ENCODE measurements at places on chromosomes 1 and 21.

DNA sequence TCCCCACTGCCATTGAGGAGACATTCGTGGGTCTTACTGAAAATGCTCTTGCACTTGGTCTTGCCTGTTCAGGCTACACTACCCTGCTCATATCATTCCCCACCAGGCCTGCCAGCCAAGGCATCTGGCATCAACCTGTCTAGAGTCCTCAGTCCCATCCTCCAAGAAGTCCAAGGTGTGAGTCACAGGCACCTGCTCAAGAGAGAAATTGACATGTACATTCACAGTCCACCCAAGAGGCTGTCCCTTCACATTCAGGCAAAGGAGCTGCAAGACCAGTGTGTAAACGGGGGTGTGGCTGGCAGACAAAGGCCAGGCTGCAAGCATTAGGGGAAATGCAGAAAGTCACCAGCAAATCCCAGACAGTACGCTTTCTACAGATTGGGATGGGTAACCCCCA is 13.1 kb upstream of the PLA2G2C start:
- peaks cover 22% of the 10 kb centered on the region for H3K4me1 ChIP-seq
- DNase-seq: no peak
- H3K27ac ChIP-seq: no peak overlapping the region
- peaks cover under 1% of the 10 kb centered on the region for H3K27me3 ChIP-seq
- H3K36me3 ChIP-seq: no peaks in the 10 kb centered on the region

DNA sequence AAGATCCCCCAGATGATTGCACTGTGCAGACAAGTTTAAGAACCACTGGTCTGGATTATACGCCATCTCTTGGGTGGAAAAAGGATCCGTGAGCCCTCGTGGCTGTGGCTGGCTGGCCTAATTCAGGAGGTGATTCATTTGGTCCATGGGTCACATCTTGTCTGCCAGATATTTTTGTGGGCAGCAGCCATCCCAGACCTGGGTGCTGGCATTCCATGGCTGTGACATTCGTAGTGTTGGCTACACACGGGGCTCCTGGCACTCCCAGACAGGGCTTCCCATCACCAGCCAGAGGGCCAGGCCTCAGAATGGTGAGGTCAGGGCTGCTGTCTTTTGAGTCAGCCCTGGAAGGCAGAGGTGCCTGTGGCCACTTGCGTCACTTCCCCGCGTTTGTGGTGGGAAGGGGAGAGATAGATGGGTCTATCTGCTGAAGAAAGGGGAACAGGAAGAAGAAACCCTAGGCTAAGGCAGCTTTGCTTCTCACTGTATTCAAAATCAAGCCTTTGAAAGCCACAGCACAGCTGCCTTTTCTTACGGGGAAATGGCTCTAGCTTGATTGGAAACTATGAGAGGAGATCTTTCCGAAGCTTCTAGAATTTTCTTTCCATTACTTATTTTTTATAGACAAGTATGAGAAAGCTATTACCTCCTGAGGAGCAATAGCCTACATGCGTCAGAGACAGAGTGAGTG is 32.4 kb downstream of the EIF2D start:
- no peak for DNase-seq
- H3K27ac ChIP-seq: no peak overlapping the region
- H3K27me3 ChIP-seq: no peaks in the 10 kb centered on the region

DNA sequence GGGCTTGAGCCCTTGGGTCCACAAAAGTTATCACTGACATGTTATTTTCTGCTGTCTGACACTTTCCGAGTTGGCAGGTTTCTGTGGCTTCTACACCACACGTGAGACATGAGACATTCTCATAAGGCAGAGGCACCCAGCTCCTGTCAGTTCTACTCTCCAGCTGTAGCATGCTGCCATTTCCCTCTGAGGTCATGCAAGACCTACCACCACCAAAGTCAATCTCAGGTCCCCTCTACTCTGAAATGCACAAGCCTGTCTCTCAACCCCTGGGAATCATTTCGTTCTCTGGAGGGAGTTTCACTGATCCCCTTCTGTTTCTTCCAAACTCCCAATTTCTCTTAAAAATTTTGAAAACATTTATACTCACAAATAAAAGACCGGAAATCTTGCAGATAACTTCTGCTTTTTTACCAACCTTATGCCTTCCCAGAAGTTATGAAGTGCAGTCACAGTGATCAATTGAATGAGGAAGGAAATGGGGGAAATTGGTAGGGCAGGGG is 39.5 kb upstream of the CR2 start:
- H3K27ac ChIP-seq: no peak overlapping the region
- no peak for DNase-seq
- H3K4me1 ChIP-seq: peaks cover 3% of the 10 kb centered on the region
- no peak overlapping the region for H3K4me3 ChIP-seq

- no peak overlapping the region for H3K4me3 ChIP-seq
- H3K36me3 ChIP-seq: peaks cover 6% of the 10 kb centered on the region
These were observed 20.4 kb upstream of the AK2 start for GRCh38 chr1:33057095-33057494.

DNA sequence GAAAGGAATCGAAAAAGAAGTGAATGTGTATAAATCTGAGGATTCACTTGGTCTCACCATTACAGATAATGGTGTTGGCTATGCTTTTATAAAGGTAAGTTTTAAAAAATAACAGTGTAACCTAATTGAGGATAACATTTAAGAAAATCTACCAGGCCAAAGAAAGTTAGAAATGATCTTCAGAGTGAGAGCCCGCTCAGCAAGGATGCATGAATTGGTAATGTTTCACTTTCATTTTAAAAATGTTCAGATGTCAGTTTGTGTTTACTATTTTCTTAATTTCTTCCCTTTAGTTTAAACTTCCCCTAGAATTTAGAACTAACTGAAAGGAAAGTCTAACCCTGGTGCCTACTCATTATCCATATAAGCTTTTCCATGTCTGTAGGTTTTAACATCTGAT is 35.0 kb downstream of the GIPC2 start:
- no peaks in the 10 kb centered on the region for H3K27me3 ChIP-seq
- H3K36me3 ChIP-seq: peaks cover 5% of the 10 kb centered on the region
- no peak for DNase-seq
- no peak overlapping the region for H3K27ac ChIP-seq
- H3K4me1 ChIP-seq: peaks cover 13% of the 10 kb centered on the region
- no peak overlapping the region for H3K4me3 ChIP-seq

DNA sequence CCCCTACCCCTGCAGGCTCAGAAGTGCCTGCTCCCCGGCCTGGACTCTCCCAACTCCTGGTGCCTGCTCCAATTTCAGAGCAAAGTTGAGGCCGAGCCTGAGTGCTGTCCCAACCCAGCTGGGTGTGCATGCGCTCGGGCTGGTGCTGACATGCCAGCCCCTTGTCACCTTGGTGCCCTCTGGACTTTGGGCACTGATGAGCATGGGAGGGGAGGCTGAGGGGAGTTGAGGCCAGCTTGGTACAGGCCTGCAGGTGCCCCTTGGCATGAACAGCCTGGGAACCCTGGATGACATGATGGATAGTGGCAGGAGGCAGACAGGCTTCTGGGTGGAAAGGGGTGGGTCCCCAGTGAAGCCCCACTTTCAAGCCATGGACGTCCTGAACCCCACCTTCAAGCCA is 366.1 kb upstream of the NEGR1 start:
- H3K4me3 ChIP-seq: no peak overlapping the region
- no peaks in the 10 kb centered on the region for H3K36me3 ChIP-seq
- H3K27ac ChIP-seq: no peak overlapping the region
- no peaks in the 10 kb centered on the region for H3K27me3 ChIP-seq
- H3K4me1 ChIP-seq: peaks cover 5% of the 10 kb centered on the region

GRCh38 chr1:227449051-227449450 is 114.3 kb upstream of the ZNF678 start:
- no peaks in the 10 kb centered on the region for H3K36me3 ChIP-seq
- H3K4me3 ChIP-seq: no peak overlapping the region
- H3K27ac ChIP-seq: no peak overlapping the region
- peaks cover 4% of the 10 kb centered on the region for H3K4me1 ChIP-seq

DNA sequence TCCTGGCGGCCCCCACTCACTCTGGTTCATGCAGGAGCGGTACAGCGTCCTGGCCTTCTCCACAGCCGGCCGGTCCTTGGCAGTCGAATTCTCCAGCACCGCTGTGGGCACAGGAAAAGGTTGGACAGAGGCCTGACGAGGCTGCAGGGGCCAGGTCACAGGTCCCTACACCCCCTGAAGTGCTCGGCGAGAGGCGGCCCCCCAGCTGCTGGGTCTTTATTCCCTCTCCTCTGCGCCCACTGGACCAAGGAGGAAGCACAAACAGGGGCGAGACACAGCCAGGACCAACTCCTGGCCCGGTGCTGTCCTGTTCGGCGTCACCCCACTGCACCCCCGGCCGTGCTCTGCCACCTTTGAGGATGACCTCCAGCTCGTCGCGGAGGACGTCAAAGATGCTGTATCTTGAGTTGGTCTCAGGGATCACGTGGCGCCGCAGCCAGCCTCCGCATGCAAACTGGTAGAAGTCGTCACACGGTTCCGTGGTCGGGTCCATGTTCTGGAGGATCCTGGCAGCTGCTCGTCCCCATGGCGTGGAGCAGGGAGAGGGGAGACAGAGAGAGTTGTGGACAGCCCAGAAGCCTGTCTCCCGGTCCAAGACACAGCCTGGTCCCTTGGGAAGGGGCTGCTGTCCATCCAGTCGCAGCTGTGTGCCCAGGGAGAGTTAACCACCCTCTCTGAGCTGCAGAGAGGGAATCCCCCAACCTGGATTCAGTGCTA is 22.9 kb downstream of the PRXL2B start:
- peak; percentile 9 for DNase-seq
- no peaks in the 10 kb centered on the region for H3K27me3 ChIP-seq
- H3K4me1 ChIP-seq: no peaks in the 10 kb centered on the region

GRCh38 chr1:177306981-177307380 is 136.2 kb downstream of the BRINP2 start:
- H3K36me3 ChIP-seq: no peaks in the 10 kb centered on the region
- no peak overlapping the region for H3K4me3 ChIP-seq
- no peak overlapping the region for H3K27ac ChIP-seq
- H3K4me1 ChIP-seq: peaks cover 13% of the 10 kb centered on the region
- no peak for DNase-seq

- DNase-seq: no peak
- H3K36me3 ChIP-seq: no peaks in the 10 kb centered on the region
- no peak overlapping the region for H3K27ac ChIP-seq
- H3K27me3 ChIP-seq: no peaks in the 10 kb centered on the region
- H3K4me1 ChIP-seq: 0 out of 2 replicates have a peak, but pooled peaks cover 3% of the 10 kb centered on the region
- no peak overlapping the region for H3K4me3 ChIP-seq
These were observed 612.5 kb downstream of the MATN1 start for GRCh38 chr1:30110846-30111245.

GRCh38 chr1:112540226-112540794 is 31.5 kb downstream of the WNT2B start:
- H3K4me3 ChIP-seq: no peak overlapping the region
- H3K36me3 ChIP-seq: no peaks in the 10 kb centered on the region
- no peak overlapping the region for H3K27ac ChIP-seq
- DNase-seq: no peak
- H3K4me1 ChIP-seq: no peaks in the 10 kb centered on the region

DNA sequence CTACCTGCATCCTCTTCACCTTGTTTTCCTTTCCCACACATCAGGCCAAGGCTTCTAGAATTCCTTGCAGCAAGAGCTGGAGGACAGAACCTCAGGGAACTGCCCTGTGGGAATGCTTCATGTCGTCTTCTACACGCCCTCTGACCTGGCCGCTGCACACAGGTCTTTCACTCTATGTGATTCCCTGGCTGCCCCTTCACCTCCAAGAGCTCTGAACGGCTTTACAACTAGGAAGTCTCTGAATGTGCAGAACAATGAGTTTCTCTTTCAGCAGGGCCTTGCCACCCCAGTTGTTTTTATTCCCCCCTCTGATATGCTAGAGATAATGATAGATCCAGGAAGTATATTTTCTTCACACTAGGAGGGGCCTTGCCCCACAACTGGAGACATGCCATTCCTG is 142.6 kb downstream of the CLIC6 start:
- H3K4me3 ChIP-seq: no peak overlapping the region
- no peak overlapping the region for H3K27ac ChIP-seq
- no peak for DNase-seq
- H3K27me3 ChIP-seq: no peaks in the 10 kb centered on the region

DNA sequence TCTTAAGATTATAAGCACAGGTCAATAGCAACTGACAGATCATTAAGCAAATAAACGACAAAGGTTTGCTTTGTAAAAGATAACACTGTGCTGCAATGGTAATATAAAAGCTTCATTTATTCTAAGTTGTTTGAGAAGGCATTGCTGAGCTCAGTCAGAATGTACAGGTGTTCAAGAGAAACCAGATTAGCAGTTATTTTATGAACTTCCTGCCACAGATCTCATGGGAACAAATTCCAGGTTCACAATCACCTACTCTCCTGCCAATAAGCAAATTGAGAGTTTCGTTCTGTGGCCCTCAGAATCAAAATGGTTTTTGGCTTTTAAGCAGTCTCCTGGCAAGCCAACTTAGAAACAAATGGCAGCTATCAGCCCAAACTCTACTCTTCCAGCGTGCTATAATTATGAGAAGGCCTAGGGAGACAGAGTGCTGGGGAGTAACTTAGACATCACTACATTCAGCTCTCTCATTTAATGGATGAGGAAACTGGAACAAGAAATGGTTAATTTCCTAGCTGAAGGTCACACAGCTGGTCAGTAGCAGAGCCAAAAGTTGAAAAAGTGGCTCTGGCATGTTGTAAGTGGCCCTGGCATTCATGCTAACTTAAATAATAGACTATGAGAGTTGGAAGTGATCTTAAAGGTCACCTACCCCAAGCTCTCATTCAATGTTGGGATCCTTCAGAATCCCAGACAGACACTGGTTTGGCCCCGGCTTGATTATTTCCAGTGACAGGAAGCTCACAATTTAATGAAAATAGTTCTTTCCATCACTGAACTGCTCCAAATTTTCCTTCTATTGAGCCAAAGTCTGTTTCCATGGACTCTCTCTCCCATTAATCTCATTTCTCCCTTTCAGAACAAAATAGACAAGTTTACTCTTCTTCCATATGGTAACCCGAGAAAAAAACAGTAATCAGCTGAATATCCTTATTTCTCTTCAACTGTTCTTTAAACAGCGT is 82.6 kb upstream of the EDEM3 start:
- peaks cover 10% of the 10 kb centered on the region for H3K36me3 ChIP-seq
- no peaks in the 10 kb centered on the region for H3K27me3 ChIP-seq
- no peak for DNase-seq
- no peak overlapping the region for H3K27ac ChIP-seq
- 0 out of 2 replicates have a peak, but pooled peaks cover 5% of the 10 kb centered on the region for H3K4me1 ChIP-seq

DNA sequence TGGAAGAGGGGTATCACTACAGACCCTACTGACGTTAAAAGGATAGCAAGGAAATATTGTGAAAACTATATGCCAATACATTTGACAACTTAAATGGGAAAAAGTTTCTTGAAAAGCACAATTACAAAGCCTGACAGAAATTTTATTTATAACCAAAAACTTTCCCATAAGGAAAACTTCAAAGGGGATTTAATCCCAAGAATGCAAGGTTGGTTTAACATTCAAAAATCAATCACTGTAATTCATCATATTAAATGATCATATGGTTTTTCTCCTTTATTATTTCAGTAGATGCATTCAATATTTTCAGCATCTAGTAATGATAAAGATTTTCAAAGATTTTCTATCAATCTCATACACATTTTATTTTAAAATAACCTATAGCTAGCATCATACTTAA is 13.3 kb downstream of the LRRC8C start:
- no peak for DNase-seq
- H3K4me1 ChIP-seq: peaks cover 7% of the 10 kb centered on the region
- peaks cover 2% of the 10 kb centered on the region for H3K36me3 ChIP-seq
- no peak overlapping the region for H3K4me3 ChIP-seq

GRCh38 chr1:193458628-193459027 is 272.2 kb upstream of the B3GALT2 start:
- H3K4me1 ChIP-seq: peaks cover 17% of the 10 kb centered on the region
- H3K27ac ChIP-seq: no peak overlapping the region
- no peaks in the 10 kb centered on the region for H3K27me3 ChIP-seq
- no peak for DNase-seq
- no peaks in the 10 kb centered on the region for H3K36me3 ChIP-seq

All from WTC11 (cell line).